HepG2 (cell line): ENCODE measurements at places on chromosomes 1 and 21. TPM values are rescaled to one million over a fixed set of nuclear protein-coding genes. Genes with fewer than 3 reads are reported as not detected.

DNA sequence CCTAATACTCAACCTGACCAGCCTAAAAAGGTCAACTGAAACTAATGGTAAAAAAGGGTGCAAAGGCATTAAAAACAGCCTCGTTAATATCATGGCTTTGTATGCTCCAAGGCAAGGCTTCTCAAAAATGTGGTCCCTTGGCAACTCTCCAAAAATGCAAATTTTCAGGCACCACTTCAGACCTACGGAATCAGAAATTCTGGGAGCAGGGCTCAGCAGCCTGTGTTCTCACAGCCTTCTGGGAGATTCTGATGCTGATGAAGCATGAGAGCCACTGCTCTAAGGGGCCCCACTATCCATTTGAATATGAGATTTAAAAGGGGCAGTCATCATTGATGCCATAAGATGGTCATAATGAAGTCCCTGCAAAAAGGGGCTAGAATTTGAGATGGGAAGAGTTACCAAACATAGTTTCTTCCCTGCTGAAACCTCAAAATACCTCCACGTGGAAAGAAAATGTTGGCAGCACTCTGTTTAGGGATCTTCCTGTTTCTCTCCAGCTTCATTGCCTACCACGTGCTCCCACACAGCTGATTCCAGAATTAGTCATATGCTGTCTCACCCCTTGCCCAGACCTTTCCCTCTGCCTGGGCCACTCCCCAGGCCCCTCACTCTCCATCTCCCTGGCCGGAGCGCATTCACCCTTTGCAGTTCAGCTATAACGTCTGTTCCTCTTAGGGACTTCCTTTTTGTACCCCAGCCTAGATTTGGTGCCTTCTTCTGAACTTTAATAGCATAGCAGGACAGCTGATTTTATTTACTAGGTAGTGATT lies 46.7 kb downstream of the PHC2 start:
- no peaks in the 10 kb centered on the region for H3K36me3 ChIP-seq
- H3K27me3 ChIP-seq: peaks cover 7% of the 10 kb centered on the region; the same call in 2 of the 3 replicates
- H3K4me1 ChIP-seq: peaks cover 26% of the 10 kb centered on the region
- H3K4me3 ChIP-seq: no peak overlapping the region
- no peak for DNase-seq

GRCh38 chr1:5394111-5394510 lies 598.1 kb downstream of the NPHP4 start:
- no peak for DNase-seq
- H3K27me3 ChIP-seq: peaks cover 9% of the 10 kb centered on the region; the same call in 1 of the 3 replicates
- H3K4me3 ChIP-seq: no peak overlapping the region
- no peaks in the 10 kb centered on the region for H3K36me3 ChIP-seq
- no peaks in the 10 kb centered on the region for H3K4me1 ChIP-seq
- no peak overlapping the region for H3K27ac ChIP-seq

DNA sequence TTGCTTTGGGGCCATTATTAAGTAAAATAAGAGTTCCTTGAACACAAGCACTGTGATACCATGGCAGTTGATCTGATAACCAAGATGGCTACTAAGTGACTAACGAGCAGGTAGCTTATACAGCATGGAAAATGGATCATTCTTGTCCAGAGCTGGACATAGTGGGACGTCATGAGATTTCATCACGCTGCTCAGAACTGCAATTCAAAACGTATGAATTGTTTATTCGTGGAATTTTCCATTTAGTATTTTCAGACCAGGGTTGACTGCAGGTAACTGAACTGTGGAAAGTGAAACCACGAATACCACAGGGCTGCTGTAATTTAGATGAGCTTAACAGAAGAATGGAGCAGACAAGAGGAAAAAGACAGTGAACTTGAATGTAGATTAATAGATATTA lies 38.9 kb downstream of the CCDC18 start:
- H3K36me3 ChIP-seq: 0 out of 3 replicates have a peak, but pooled peaks cover 5% of the 10 kb centered on the region
- peaks cover 28% of the 10 kb centered on the region for H3K4me1 ChIP-seq
- no peak for DNase-seq
- no peaks in the 10 kb centered on the region for H3K27me3 ChIP-seq
- H3K4me3 ChIP-seq: no peak overlapping the region

DNA sequence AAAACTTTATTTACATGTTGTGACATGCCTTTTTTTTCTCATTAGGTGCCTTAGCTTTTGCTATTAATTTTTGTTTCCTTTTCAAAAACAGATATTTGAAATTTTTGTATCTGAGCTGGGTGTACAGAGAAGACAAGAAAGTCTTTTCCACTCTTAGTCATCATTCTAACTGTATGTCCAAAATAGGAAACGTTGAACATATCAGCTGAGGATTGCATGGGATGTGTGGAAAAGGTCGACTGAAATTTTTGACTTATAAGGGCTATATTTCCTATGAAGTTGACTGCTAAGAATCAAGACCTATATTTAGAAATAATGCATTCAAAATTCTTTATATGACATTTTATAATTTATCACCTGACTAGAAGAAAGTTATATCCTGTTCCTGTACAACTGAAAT lies 270.0 kb upstream of the ZRANB2 start:
- H3K27ac ChIP-seq: no peak overlapping the region
- no peaks in the 10 kb centered on the region for H3K36me3 ChIP-seq

DNA sequence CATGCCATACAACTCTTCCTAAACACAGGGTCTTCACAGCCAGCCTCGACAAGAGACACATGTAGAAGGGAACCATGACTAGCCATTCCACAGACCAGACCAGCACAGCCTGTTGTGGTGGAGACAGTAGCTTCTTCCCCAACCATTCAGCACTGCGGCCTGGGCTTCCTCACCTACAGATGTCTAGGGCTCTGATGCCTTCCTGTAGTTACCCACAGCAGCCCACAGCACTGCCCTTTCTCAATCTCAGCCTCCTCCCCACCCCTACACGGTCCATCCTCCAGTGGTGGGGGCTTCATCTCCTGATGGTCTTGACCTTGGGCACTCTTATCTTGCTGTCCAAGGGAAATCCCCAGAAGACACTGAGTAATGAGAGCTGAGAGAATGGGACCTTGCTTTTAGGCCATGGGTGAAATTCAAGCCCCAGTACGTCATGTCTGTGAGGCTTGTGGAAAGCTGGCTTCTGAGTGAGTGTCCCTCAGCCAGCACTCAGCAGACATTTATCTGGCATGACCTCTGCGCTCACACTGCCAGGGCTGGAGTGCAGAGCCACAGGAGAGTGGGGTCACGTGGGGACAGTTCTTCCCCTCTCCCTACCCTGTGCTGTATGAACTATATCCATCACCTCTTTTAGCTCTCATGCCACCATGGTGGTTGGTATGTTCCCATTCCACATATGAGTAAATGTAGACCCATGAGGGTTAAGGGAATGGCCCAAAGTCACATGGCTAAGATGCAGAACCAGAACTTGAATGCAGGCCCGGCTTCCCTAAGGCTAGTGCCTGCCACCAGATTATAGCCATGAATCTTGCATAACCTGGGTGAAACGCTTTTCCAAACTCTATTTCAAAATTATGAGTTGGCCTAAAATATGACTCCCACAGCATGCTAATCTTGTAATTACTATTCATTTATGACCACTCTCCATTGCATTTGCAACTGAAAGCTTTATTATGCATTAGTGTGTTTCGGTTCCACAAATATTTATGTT lies 104.7 kb downstream of the HIVEP3 start:
- H3K36me3 ChIP-seq: no peaks in the 10 kb centered on the region
- H3K27me3 ChIP-seq: no peaks in the 10 kb centered on the region
- no peak overlapping the region for H3K4me3 ChIP-seq
- no peak overlapping the region for H3K27ac ChIP-seq
- H3K4me1 ChIP-seq: no peaks in the 10 kb centered on the region

DNA sequence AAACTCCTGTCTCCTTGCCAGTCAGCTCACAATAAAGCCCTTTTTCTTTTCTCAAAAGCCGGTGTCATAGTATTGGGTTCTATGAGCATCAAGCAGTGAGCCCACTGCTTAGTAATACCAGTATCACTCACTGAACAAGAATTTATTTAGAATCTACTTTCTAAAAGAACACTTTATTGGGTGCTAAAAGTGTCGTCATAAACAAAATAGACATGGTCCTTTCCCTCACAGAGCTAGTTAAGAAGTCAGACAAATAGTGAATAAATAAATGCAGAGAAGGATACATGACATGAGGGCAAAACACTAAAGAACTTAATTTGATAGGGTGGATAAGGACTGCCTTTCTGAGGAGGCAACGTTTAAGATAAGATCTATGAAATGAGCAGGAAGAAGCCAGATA lies 32.2 kb downstream of the EVI5 start:
- H3K4me1 ChIP-seq: peaks cover 13% of the 10 kb centered on the region; the same call in 1 of the 2 replicates
- no peak overlapping the region for H3K4me3 ChIP-seq
- no peaks in the 10 kb centered on the region for H3K27me3 ChIP-seq
- no peaks in the 10 kb centered on the region for H3K36me3 ChIP-seq

DNA sequence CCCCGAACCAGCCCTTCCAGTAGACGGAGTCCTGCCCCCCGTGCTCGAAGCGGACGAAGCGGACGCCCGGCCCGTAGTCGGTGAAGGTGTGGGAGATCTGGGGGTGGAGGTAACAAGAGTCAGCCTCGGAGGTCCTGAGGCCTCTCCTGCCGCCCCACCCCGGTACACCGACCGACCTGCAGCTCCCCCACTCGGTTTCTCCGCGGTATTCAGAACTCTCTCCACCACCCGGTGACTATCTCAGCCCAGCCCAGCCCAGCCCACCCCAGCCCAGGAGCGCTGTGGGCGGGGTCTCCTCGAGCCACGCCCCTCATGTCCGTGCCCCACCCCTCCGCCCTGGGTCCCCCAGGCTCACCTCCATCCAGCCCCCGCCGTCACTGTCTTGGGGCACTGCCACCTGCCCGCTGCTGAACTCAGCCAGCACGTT lies 5.5 kb downstream of the FBXO2 start:
- no peaks in the 10 kb centered on the region for H3K27me3 ChIP-seq
- DNase-seq: no peak
- peak overlapping the region; percentile 59 for H3K27ac ChIP-seq
- peaks cover 63% of the 10 kb centered on the region for H3K4me1 ChIP-seq
- H3K4me3 ChIP-seq: no peak overlapping the region

DNA sequence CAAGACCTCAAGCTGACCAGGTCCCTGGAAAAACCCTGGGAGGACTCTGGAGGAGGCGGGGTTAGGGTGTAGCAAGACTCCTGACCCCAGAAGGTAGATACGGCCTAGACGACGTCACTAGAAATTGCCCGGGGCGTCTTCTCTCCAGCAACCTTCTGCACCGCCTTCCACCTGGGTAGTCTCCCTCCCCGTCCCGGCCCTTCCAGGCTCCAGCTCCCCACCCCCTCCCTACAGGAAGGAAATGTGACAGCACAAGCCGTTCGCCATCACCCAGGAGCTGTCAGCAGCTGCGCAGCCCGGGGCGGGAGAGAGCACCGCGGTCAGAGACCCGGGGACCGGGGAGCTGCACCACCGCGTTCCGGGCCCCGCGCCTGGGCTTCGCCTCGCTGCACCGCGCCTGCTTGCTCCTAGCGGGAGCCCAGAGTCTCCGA lies 20.0 kb downstream of the SERTAD4 start:
- no peak for DNase-seq
- no peak overlapping the region; the same call in 1 of the 2 replicates for H3K4me3 ChIP-seq
- no peak overlapping the region for H3K27ac ChIP-seq
- H3K4me1 ChIP-seq: no peaks in the 10 kb centered on the region

Gene PPP1R8
- 62.2 and 98.1 TPM in 2 replicates for total RNA-seq

GRCh38 chr1:98749152-98749756 lies 87.7 kb downstream of the SNX7 start:
- no peaks in the 10 kb centered on the region for H3K36me3 ChIP-seq
- H3K27ac ChIP-seq: no peak overlapping the region
- no peaks in the 10 kb centered on the region for H3K27me3 ChIP-seq

Gene ERICH3
- total RNA-seq: not detected in 2 replicates

- no peaks in the 10 kb centered on the region for H3K27me3 ChIP-seq
- 0 out of 2 replicates have a peak, but pooled peaks cover 1% of the 10 kb centered on the region for H3K36me3 ChIP-seq
- no peak overlapping the region for H3K27ac ChIP-seq
- H3K4me1 ChIP-seq: peaks cover 22% of the 10 kb centered on the region
- no peak for DNase-seq
Observed at GRCh38 chr1:204345941-204346645, 13.6 kb downstream of the PLEKHA6 start.

Gene AVPR1B
- total RNA-seq: not detected in 2 replicates

GRCh38 chr21:25822981-25823380 lies 88.2 kb downstream of the GABPA start:
- H3K36me3 ChIP-seq: no peaks in the 10 kb centered on the region
- no peaks in the 10 kb centered on the region; the same call in 1 of the 2 replicates for H3K27me3 ChIP-seq
- DNase-seq: no peak

DNA sequence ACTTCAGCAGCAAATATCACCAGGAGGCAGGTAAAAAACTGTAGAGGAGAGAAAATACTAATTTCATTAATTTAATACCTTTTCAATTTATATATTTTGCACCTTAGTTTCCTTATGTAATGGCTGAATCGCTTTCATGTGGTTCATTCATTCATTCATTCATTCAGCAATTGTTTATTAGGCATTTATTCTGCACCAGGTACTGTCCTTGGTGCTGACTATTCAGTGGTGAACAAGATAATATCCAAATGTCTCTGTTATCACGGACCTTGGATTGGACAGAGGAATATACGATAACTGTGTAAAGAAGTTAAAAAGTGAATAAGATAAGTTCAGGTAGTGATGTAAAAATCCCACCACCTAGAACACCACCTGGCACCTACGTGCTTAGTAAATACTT lies 28.8 kb downstream of the TSPAN2 start:
- no peaks in the 10 kb centered on the region for H3K27me3 ChIP-seq
- no peak overlapping the region for H3K27ac ChIP-seq
- no peak overlapping the region for H3K4me3 ChIP-seq

Gene TINAGL1
- 10.5 and 24.7 TPM in 2 replicates for total RNA-seq

Gene PRELP
- not detected in 2 replicates for total RNA-seq
